ENCODE measurements at places on chromosomes 13 and 19. TPM values are rescaled to one million over a fixed set of nuclear protein-coding genes. Genes with fewer than 3 reads are reported as not detected.
A peak's percentile ranks its signal among the peaks of the same experiment; 100 is the strongest.

GRCh38 chr13:98022210-98022609 lies 68.7 kb downstream of the IPO5 start:
- peaks cover 44% of the 10 kb centered on the region for H3K36me3 ChIP-seq
- no peak for DNase-seq
- no peak overlapping the region for H3K4me3 ChIP-seq

- H3K27ac ChIP-seq = peak overlapping the region; percentile 81
- no peak for DNase-seq
- H3K27me3 ChIP-seq = no peaks in the 10 kb centered on the region
Observed at GRCh38 chr19:16371540-16371986, 46.9 kb downstream of the KLF2 start.

DNA sequence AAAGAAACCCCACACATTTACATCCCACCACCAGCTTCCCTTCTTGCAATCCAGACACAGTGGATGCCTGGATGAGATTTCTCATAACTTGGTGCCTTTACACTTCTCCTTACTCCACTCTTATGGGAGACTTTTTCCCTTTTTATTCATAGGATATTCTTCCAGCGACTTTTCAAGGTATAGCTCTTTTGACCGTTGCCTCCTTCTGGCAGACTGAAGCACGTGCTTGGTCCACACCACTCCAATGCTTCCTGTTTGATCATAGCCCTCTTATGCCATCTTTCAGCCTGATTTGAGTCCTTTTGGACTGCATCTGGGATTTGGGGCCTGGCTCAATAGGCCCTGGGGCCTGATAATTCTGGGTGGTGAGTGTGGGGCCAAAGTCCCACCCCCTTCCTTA lies 87.7 kb downstream of the ERCC5 start:
- H3K4me3 ChIP-seq = no peak overlapping the region
- no peaks in the 10 kb centered on the region for H3K4me1 ChIP-seq
- no peak overlapping the region for H3K27ac ChIP-seq
- no peak for DNase-seq
- no peaks in the 10 kb centered on the region for H3K36me3 ChIP-seq

DNA sequence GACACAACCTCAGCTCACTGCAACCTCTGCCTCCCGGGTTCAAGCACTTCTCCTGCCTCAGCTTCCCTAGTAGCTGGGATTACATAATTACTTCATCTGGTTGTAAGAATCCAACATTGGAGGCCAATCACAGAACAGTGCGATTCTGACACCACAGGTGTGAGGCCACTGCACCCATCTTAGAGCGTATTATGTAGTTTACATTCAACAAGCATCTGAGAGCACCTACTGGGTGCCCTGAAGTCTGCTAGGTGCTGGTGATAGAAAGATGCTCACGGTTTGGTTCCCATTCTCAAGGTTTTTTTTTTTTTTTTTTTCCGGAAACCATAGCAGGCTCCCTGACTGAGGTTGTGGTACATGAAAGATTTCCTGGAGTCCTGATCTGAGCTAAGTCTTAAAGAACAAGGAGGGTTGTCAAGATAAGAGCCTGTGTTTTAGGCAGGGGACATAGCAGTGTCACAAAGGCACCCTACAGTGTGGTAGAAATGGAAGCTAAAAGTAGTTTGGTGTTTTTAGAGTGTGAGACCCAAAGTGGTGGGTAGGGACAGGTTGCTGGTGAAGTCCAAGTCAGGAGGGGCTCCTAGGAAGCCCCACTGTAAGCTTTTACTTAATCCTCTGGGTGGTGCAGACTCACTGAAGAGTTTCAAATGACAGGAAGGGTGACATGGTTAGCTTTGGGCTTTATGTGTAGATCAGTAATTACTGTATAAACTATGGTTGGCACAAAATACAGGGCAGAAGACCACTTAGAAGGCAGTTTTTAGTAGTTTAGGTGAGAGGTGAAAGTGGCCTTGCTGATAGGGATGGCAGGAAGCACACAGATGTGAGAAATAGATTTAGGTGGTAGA lies 15.2 kb downstream of the SAE1 start:
- no peak overlapping the region for H3K27ac ChIP-seq
- H3K4me3 ChIP-seq = no peak overlapping the region
- no peaks in the 10 kb centered on the region for H3K27me3 ChIP-seq
- no peaks in the 10 kb centered on the region for H3K36me3 ChIP-seq
- no peak for DNase-seq
- peaks cover 13% of the 10 kb centered on the region for H3K4me1 ChIP-seq

DNA sequence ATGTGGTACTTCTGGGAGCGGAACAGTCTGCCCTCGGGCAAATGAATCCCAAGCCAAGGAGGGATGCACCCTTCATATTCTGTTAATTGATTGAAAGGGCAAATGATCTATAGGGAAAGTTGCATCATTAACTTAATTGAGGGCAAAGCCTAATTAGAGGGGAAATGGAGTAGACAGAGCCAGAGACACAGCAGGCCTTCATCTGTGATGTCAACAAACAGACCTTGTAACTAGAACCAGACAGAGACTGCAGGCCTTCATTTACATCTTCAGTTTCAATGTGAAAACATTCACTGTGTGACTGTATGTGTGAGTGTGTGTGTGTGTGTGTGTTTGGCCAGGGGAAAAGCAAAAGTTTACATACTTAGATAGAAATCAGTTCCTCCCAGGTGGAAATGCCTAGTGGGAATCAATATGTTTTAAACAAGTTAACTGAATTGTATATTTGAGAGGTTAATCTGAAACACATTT lies 126.4 kb downstream of the SPRY2 start:
- H3K27ac ChIP-seq = no peak overlapping the region
- H3K27me3 ChIP-seq = no peaks in the 10 kb centered on the region
- no peaks in the 10 kb centered on the region for H3K36me3 ChIP-seq
- DNase-seq = no peak
- H3K4me3 ChIP-seq = no peak overlapping the region

DNA sequence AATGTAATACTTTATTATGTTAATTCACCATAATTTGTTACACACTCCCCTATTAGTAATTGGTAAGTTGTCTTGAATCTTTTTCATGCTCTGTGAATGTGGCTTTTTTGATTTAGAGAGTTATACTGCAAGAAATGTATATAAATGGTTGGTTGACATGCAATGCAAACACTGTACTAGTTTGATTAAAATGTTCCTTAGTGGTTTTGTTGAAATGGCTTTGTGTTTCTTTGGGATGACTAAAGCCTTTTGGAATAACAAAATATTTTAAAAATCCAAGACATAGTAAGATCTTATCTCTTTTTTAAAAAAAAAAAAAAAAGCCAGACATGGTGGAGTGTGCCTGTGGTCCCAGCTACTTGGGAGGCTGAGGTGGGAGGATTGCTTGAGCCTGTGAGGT lies 10.5 kb downstream of the LAMP1 start:
- no peak for DNase-seq
- peaks cover 18% of the 10 kb centered on the region for H3K4me1 ChIP-seq
- no peaks in the 10 kb centered on the region for H3K27me3 ChIP-seq
- H3K36me3 ChIP-seq = peaks cover 29% of the 10 kb centered on the region
- no peak overlapping the region for H3K4me3 ChIP-seq

DNA sequence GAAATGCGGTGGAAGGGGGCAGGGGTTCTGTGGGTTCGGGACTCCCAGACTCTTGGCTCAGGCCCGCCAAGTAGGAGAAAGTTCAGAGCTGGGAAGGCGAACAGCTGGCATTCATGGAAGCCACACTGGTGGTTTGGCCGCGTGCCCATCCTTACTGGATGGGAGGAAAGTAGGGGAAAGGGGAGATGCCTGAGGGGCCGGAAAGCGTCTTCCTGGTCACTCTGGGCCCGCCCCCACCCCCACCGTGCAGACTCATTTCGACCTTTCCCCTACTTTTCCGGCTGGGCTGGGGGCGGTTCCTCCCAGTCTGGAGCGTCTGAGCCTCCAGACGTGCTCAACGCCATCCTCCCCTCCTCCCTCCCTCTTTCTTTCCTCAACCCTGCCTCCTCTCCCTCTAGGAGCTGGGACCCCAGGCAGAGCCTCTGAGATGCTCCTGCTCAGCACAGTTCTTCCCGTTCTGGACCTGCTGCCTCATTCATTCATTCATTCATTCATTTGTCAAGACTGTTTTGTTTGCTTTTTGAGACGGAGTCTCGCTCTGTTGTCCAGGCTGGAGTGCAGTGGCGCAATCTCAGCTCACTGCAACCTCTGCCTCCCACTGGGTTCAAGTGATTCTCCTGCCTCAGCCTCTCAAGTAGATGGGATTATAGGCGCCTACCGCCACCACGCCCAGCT lies 3.5 kb downstream of the ANGPTL4 start:
- H3K27ac ChIP-seq = peak overlapping the region; percentile 58
- no peaks in the 10 kb centered on the region for H3K27me3 ChIP-seq
- H3K36me3 ChIP-seq = no peaks in the 10 kb centered on the region
- peak overlapping the region; percentile 39 for H3K4me3 ChIP-seq
- DNase-seq = no peak
- H3K4me1 ChIP-seq = peaks cover 59% of the 10 kb centered on the region

- peak overlapping the region; percentile 63 for H3K27ac ChIP-seq
- no peaks in the 10 kb centered on the region for H3K36me3 ChIP-seq
- H3K4me3 ChIP-seq = no peak overlapping the region
- no peaks in the 10 kb centered on the region for H3K27me3 ChIP-seq
- no peak for DNase-seq
Observed at GRCh38 chr13:40148742-40149141, 493.3 kb downstream of the COG6 start.

DNA sequence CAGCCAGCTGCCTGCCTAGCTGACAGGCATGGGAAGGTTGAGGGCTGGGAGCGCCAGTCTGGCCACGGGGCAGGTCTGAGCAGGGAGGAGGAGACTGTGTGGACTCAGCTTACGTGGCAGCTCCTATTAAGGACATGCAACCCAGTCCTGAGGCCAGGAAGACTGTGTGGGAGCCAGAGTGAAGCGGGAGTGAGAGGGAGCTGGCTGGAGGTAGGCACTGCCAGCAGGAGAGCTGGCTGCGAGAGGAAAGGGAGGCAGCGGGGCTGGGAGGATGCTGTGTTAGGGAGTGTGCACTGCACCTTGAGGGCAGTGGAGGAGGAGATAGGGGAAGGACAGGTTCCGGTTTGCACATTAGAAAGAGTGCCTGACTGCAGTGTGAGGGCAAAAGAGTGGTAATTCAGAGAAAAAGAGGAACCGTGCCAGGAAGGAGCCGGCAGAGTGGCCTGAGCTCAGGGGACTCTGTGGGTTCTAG lies 99.2 kb downstream of the SLC7A1 start:
- no peaks in the 10 kb centered on the region for H3K27me3 ChIP-seq
- no peak overlapping the region for H3K4me3 ChIP-seq
- H3K36me3 ChIP-seq = no peaks in the 10 kb centered on the region
- DNase-seq = no peak
- peaks cover 10% of the 10 kb centered on the region for H3K4me1 ChIP-seq
- no peak overlapping the region for H3K27ac ChIP-seq

- H3K4me3 ChIP-seq = no peak overlapping the region
- DNase-seq = no peak
- H3K27me3 ChIP-seq = no peaks in the 10 kb centered on the region
Observed at GRCh38 chr13:85099245-85099644, 700.0 kb downstream of the SLITRK6 start.

- H3K4me3 ChIP-seq = no peak overlapping the region
- no peaks in the 10 kb centered on the region for H3K36me3 ChIP-seq
- no peaks in the 10 kb centered on the region for H3K27me3 ChIP-seq
- no peaks in the 10 kb centered on the region for H3K4me1 ChIP-seq
- DNase-seq = no peak
- H3K27ac ChIP-seq = no peak overlapping the region
Observed at GRCh38 chr13:37313372-37313771, 207.9 kb upstream of the CSNK1A1L start.

The TMPRSS9 gene
- not detected for total RNA-seq

The VSTM2B gene
- 0.98 TPM for total RNA-seq

The PSG3 gene
- not detected for total RNA-seq

The CLEC11A gene
- 25.0 TPM for total RNA-seq

The C3 gene
- total RNA-seq = 1,239 TPM

The ARRDC2 gene
- total RNA-seq = 54.5 TPM

Measured in vagina (tissue), 2 donors.